ENCODE measurements at places on chromosomes 2 and 18. TPM values are rescaled to one million over a fixed set of nuclear protein-coding genes. Genes with fewer than 3 reads are reported as not detected.

- H3K4me3 ChIP-seq = no peak overlapping the region
- H3K27ac ChIP-seq = no peak overlapping the region
- DNase-seq = no peak
- H3K4me1 ChIP-seq = peaks cover 6% of the 10 kb centered on the region
- H3K27me3 ChIP-seq = no peaks in the 10 kb centered on the region
Measured at GRCh38 chr2:205386109-205386508, 296.2 kb upstream of the NRP2 start.

GRCh38 chr2:1518867-1519530, 105.7 kb downstream of the TPO start:
- no peak overlapping the region for H3K27ac ChIP-seq
- no peaks in the 10 kb centered on the region for H3K4me1 ChIP-seq
- H3K27me3 ChIP-seq = no peaks in the 10 kb centered on the region
- H3K36me3 ChIP-seq = no peaks in the 10 kb centered on the region
- DNase-seq = peak; percentile 9

DNA sequence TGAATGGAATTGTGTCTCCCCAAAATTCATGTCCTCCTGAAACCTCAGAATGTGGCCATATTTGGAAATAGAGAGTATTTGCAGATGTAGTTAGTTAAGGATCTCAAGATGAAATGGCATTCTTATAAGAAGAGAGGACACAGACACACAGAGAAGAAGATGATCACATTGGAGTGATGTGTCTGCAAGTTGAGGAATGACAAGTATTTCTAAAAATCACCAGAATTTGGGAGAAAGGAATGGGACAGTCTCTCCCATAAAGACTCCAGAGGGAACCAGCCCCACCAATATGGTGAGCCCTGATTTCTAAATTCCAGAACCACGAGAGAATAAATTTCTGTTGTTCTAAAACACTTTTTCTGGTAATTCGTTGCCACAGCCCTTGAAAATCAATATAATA, 166.3 kb downstream of the C1D start:
- H3K4me1 ChIP-seq = peaks cover 19% of the 10 kb centered on the region
- H3K36me3 ChIP-seq = no peaks in the 10 kb centered on the region
- H3K27me3 ChIP-seq = no peaks in the 10 kb centered on the region
- DNase-seq = no peak
- H3K27ac ChIP-seq = no peak overlapping the region
- H3K4me3 ChIP-seq = no peak overlapping the region

- H3K4me1 ChIP-seq = peaks cover 17% of the 10 kb centered on the region
- H3K27me3 ChIP-seq = no peaks in the 10 kb centered on the region
- no peak overlapping the region for H3K27ac ChIP-seq
- no peak overlapping the region for H3K4me3 ChIP-seq
Measured at GRCh38 chr18:23616258-23616657, 30.0 kb upstream of the NPC1 start.

GRCh38 chr2:77149565-77149964, 372.6 kb downstream of the LRRTM4 start:
- H3K27ac ChIP-seq = no peak overlapping the region
- no peak for DNase-seq
- no peak overlapping the region for H3K4me3 ChIP-seq
- H3K36me3 ChIP-seq = no peaks in the 10 kb centered on the region

GRCh38 chr18:28494151-28494550, 317.2 kb upstream of the CDH2 start:
- no peaks in the 10 kb centered on the region for H3K4me1 ChIP-seq
- DNase-seq = no peak
- H3K27ac ChIP-seq = no peak overlapping the region
- H3K36me3 ChIP-seq = no peaks in the 10 kb centered on the region
- H3K27me3 ChIP-seq = no peaks in the 10 kb centered on the region

- 0 out of 2 replicates have a peak, but pooled peaks cover 4% of the 10 kb centered on the region for H3K4me1 ChIP-seq
- peak overlapping the region; percentile 72 for H3K27ac ChIP-seq
- H3K27me3 ChIP-seq = no peaks in the 10 kb centered on the region
- peak overlapping the region; percentile 81 for H3K4me3 ChIP-seq
- H3K36me3 ChIP-seq = no peaks in the 10 kb centered on the region
Measured at GRCh38 chr18:5296706-5297320, 1.3 kb upstream of the ZBTB14 start.

GRCh38 chr2:231925303-231926179, 655 bp downstream of the NPPC start:
- H3K4me1 ChIP-seq = no peaks in the 10 kb centered on the region
- DNase-seq = peak; percentile 84
- H3K27ac ChIP-seq = no peak overlapping the region
- H3K27me3 ChIP-seq = no peaks in the 10 kb centered on the region
- H3K36me3 ChIP-seq = no peaks in the 10 kb centered on the region
- H3K4me3 ChIP-seq = peak overlapping the region; percentile 49

- H3K4me1 ChIP-seq = no peaks in the 10 kb centered on the region
- H3K27me3 ChIP-seq = no peaks in the 10 kb centered on the region
- no peak overlapping the region for H3K4me3 ChIP-seq
- no peaks in the 10 kb centered on the region for H3K36me3 ChIP-seq
Measured at GRCh38 chr2:197136452-197136851, 174.1 kb downstream of the ANKRD44 start.

- H3K4me3 ChIP-seq = no peak overlapping the region
- H3K4me1 ChIP-seq = no peaks in the 10 kb centered on the region
- no peak for DNase-seq
- no peak overlapping the region for H3K27ac ChIP-seq
Measured at GRCh38 chr2:183868707-183869106, 729.6 kb upstream of the ZNF804A start.

DNA sequence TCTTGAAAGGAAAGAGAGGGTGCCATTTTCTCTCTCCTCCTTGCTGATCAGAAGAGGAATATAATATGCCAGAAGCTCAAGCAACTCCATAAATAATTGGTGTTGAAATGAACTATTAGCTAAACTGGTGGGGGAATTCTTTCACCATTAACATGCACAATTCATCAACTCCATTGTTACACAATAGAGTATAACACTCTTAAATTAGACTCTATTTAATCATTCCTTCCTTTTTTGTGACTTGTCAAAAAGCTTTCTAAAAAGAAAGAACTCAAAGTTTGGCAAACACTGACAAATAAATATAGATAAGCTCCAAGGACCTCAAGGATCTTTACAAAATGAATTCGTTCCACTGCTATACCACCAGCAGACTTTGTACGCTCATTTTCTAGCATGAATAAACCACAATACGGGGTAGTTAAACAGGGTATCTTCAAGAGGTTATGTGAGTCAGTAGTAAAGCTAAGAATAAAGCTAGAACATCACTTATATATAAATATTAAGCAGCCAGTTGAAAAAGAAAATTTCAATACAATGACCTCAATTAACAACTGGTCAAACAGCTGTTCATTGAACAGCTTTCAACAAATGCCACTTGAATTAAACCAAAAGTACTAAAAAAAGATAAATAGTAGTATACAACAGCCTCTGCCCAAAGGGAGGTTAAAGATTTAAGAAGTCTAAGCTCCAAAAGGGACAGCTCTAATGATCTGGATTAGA, 6.4 kb downstream of the TRAK2 start:
- H3K27me3 ChIP-seq = no peaks in the 10 kb centered on the region
- no peaks in the 10 kb centered on the region for H3K36me3 ChIP-seq
- H3K4me1 ChIP-seq = peaks cover 49% of the 10 kb centered on the region

DNA sequence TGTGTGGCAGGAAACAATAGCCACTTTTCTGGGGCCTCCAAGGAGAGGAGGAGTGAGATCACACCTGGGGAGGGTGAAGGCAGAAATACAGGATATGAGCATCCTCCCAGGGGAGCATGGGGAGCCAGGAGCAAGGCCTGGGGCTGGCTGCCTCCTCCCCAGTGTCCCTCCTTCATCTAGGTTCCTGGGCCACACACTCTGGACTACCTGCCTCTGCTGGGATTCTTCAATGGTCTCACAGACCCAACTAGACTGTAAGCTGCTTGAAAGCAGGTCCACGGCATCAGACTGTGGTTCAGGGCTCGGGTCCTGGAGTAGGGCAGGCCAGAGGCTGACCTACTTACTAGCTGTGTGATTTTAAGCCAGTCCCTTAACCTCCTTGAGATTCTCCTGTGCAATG, 94.0 kb downstream of the MCFD2 start:
- H3K27ac ChIP-seq = no peak overlapping the region
- no peak overlapping the region for H3K4me3 ChIP-seq
- H3K36me3 ChIP-seq = no peaks in the 10 kb centered on the region
- no peaks in the 10 kb centered on the region for H3K27me3 ChIP-seq
- H3K4me1 ChIP-seq = no peaks in the 10 kb centered on the region

DNA sequence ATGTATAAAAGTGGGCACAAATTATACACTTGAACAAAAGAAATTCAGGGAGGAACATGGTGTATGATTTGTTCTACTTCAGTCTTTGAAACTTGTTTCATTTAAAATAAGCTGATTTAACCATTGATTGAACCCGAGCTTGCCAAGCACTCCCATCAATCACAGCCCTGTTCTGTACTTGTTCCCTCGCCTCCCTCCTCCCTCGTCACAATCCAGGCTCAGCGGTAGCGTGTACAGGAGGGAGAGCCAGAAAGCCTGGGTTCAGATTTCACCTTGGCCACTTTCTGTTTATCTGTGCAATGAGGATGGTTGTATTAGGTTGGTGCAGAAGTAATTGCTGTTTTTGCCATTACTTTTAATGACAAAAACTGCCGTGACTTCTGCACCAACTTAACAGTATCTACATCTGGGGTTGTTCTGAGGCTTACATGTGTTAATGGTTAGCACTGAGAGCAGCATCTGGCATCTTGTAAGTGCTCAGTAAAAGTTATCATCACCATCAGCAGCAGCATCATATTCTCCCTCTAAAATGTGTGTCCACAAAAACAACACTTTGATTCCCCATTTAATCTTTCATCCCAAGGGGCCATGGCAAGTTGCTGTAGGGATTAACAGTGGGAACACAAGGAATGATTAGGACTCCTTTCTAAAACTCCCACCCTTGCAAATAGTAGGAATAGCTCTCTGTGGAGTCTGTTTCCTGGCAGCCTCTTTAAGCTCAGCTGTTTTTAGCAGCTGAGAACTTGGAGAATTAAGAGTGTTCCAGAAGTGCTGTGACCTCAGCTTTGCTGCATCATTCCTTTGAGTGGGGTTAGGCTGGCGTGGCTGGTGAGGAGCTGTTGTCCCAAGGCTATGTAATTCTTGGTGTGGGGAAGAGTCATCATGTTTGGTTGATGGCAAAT, 4.7 kb downstream of the DPYSL5 start:
- H3K36me3 ChIP-seq = no peaks in the 10 kb centered on the region
- no peak overlapping the region for H3K4me3 ChIP-seq
- H3K27me3 ChIP-seq = no peaks in the 10 kb centered on the region
- H3K27ac ChIP-seq = no peak overlapping the region
- peaks cover 20% of the 10 kb centered on the region for H3K4me1 ChIP-seq
- DNase-seq = no peak

DNA sequence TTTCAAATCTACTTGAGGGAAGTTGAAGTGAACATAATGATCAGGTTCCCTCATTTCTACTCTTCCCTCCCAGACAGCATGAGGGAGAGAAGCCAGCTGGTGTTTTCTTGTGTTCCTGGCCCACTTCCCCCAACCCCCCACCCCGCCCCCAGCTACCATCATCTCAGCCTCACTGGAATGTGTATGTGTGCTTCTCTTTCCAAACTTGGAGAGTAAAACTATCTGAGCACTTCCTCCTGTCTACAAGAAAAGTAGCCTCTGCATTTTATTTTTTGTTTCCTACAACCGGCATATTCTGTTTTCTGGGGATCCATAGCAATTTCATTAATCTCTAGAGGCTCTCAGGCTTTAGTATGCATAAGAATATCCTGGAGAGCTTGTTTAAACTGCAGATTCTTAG, 53.6 kb upstream of the GRHL1 start:
- DNase-seq = no peak
- H3K4me1 ChIP-seq = no peaks in the 10 kb centered on the region
- H3K4me3 ChIP-seq = no peak overlapping the region
- H3K36me3 ChIP-seq = no peaks in the 10 kb centered on the region
- H3K27ac ChIP-seq = no peak overlapping the region
- H3K27me3 ChIP-seq = no peaks in the 10 kb centered on the region

- H3K4me3 ChIP-seq = no peak overlapping the region
- no peak overlapping the region for H3K27ac ChIP-seq
- DNase-seq = no peak
Measured at GRCh38 chr2:69514406-69514805, 77.2 kb upstream of the NFU1 start.

DNA sequence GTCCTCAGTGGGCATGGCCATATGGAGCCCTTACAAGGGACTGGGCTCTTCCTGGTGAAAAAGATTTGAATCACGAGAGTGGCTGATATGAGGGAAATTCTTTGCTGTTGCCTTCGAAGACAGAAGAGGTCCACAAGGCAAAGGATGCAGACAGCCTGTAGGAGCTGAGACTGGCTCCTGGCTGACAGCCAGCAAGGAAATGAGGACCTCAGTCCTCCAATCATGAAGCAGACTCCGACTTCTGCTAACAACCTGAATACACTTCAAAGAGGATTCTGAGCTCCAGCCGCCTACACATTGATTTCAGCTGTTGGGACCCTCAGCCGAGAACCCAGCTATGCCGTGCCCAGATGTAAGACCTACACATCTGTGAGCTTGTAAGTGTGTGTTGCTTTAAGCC, 3.0 kb upstream of the ST8SIA5 start:
- no peaks in the 10 kb centered on the region for H3K27me3 ChIP-seq
- no peak overlapping the region for H3K4me3 ChIP-seq
- no peaks in the 10 kb centered on the region for H3K36me3 ChIP-seq
- no peak overlapping the region for H3K27ac ChIP-seq
- DNase-seq = no peak

DNA sequence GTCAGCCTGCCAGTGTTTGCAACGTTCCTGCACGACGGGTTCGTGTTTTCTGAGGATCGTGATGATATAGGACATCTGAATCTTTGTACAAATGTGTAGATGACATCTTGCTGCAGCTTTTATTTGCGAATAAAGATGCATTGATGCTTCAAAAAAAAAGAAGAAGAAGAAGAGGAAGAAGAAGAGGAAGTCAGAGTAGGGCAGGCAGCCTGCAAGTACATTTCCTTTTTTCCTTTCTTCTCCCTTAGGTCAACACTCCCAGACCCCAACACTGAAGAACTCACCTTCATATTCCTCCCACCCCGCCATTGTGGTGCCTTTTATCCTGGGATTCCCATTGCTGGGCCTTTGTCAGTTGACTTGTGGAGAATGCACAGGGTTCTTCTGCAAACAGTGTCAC, 91.5 kb downstream of the FHOD3 start:
- no peak overlapping the region for H3K27ac ChIP-seq
- no peaks in the 10 kb centered on the region for H3K4me1 ChIP-seq
- H3K36me3 ChIP-seq = no peaks in the 10 kb centered on the region
- H3K4me3 ChIP-seq = no peak overlapping the region
- H3K27me3 ChIP-seq = no peaks in the 10 kb centered on the region

GRCh38 chr2:126878601-126879000, 20.1 kb upstream of the TEX51 start:
- H3K4me3 ChIP-seq = no peak overlapping the region
- no peaks in the 10 kb centered on the region for H3K27me3 ChIP-seq
- DNase-seq = no peak
- no peaks in the 10 kb centered on the region for H3K4me1 ChIP-seq
- no peaks in the 10 kb centered on the region for H3K36me3 ChIP-seq

GRCh38 chr2:33104726-33105125, 158.0 kb downstream of the LTBP1 start:
- no peak overlapping the region for H3K4me3 ChIP-seq
- DNase-seq = no peak
- no peak overlapping the region for H3K27ac ChIP-seq
- no peaks in the 10 kb centered on the region for H3K36me3 ChIP-seq

GRCh38 chr18:61400716-61401115, 67.5 kb downstream of the CDH20 start:
- no peaks in the 10 kb centered on the region for H3K27me3 ChIP-seq
- H3K4me3 ChIP-seq = no peak overlapping the region
- no peaks in the 10 kb centered on the region for H3K4me1 ChIP-seq
- no peaks in the 10 kb centered on the region for H3K36me3 ChIP-seq

LINC00305 gene
- not detected for total RNA-seq

COLEC12 gene
- total RNA-seq = 0.44 TPM

CYP1B1 gene
- 1.8 TPM for total RNA-seq

CYBRD1 gene
- 6.5 TPM for total RNA-seq

UPP2 gene
- not detected for total RNA-seq

PLGLB1 gene
- not detected for total RNA-seq

POTEI gene
- 7.0 TPM for total RNA-seq

RGPD3 gene
- 0.27 TPM for total RNA-seq

Measured in Caco-2 (cell line).